ENCODE measurements at places on chromosomes 11 and 22.

GRCh38 chr11:84800755-84801346 lies 826.3 kb downstream of the DLG2 start:
- DNase-seq, result peak; percentile 39

GRCh38 chr11:43834286-43834685 lies 46.3 kb upstream of the ALKBH3 start:
- no peak for DNase-seq

GRCh38 chr11:114244726-114245394 lies 51.3 kb upstream of the NNMT start:
- DNase-seq, result no peak

- DNase-seq, result no peak
Measured at GRCh38 chr11:111733611-111734088, 32.5 kb downstream of the PPP2R1B start.

GRCh38 chr22:19885841-19886592 lies 31.3 kb upstream of the GNB1L start:
- no peak for DNase-seq

DNA sequence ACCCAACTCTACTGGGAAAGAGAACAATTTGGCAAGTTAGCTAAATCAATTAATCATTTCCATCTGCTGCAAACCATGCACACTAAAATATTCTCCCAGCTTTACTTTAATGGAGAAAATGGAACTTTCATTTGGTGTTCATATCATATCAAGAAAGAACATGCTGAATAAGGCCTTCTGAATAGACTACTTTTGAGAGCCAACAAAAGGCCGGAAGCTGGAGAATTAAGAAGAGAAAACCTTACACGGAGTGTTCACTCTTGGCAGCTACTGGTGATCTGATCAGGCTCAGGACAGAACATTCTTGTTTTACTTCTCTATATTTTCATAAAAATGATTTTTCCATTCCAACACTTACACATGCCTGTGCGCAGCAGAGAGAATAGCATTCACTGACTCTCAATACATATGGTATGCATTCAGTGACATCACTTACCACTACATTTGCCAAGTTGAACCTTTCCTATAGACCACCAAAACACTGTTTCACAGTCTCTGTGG lies 165.3 kb downstream of the TTC28 start:
- DNase-seq, result no peak

DNA sequence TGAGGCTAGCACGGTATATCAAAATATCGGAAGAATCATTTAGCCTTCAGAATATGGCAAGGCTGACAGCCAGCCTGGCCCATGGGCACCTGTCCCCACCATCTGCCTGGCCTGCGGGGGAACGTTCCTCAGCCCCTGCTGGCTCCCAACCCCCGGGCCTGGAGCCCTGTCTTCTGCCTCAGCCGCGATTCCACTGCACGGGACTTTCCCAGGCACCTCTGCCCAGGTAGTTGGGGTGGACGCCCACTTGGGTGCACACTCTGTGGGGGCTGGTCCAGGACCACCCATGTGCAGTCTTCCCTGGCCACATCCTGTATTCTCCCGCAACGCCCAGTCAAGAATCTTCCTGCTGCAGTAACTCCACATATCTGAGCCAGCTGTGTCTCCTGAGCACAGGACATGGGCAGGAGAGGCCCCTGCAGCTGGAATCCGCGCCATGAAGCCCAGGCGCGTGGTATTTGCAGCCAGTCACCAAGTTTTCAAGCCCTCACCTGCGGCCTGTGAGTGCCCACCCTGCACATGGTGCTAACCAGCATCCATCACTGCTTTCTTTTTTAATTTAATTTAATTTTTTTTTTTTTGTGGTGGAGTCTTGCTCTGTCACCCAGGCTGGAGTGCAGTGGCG lies 77.9 kb downstream of the KCNQ1 start:
- DNase-seq, result no peak

DNA sequence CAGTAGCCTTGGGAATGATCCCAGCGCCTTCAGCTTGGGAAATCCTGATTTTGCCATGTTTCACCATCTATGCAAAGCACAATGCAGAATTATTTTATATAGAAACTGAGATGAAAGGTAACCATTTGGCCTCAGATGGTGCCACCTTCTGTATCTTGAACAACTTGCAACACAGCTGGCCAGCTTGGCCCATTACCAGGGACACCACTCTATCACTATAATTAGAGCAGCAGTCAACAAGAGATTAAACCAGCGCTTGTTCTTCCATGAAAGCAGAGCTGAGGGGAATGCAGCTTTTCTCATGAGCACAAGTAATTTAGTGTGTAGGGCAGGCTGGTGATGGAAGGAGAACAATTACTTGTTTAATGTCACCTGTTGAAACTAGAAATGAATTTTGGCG lies 6.7 kb upstream of the ZDHHC13 start:
- DNase-seq, result no peak

DNA sequence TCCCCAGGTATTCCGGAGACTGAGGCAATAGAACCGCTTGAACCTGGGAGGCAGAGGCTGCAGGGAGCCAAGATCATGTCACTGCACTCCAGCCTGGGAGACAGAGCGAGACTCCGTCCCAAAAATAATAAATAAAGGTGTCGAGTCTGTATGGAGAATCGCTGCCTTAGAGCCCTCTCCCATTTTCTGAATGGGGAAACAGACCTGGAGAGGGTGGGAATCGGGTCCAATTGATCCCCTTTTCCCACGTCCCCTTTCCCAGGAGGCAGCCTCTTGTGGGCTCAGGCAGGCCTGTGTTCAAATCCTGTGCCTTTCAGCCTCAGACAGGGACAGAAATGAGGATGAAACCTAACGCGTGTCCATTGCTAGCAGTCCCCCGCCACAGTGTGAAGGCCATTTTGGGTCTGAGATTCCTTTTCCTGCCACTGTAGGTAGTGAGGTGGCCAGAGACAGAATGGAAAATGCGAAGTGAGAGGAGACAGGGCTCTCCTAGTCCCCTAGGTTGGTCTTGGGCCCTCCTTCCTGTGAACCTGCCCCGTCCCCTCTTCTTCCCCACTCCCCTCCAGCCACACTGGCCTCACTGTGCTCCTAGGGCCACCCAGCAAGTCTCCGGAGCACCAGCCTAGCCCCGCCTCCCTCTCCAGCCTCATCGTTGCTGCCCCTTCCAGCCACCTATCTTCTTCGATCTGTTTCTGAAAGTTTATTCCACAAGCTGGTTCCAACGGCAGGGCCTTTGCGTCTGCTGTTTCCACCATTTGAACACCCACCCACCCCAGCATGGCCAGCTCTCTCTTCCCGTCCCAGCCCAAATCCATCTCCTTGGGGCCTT lies 2.7 kb upstream of the POLDIP3 start:
- no peak for DNase-seq

DNA sequence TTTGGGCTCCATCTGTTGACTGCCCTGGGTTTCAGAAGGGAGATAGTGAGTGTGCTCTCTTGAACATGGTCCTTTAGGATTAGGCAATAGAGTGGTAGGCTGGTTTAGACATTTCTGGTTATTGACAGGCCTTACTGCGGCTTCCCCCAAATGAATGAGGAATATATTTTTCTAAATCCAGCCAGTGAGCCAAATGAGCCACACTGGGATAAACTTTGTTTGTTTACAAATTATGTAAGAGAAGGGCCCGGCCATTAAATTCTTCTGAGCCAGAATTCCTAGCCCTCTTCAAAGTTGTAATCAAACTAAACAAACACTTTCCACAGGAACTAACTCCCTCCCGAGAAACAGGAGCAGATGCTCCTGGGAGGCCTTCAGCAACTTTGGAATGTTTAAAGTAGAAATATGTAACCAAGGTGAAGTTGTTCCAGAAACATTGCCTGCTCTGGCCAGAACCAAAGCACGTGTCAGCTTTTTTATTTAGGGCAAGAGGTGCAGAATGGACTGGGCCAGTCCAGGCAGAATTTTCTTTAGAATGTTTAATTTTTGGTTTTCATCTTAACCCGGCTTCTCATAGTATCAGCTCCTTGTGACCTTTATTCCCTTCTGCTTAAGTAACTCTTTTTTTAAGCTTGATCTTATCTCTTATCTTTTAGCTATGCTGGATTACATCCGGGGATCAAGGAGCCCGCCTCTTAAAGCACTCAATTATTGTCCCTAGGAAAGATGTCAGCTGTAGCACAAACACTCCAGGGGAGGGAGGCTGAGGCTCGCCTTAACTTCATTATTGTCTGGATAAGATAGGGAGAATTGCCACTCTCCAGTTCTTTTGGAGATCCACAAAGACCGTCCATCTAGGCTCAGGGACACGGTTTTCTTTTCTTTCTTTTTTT lies 28.7 kb downstream of the ZNRF3 start:
- DNase-seq, result peak; percentile 37

DNA sequence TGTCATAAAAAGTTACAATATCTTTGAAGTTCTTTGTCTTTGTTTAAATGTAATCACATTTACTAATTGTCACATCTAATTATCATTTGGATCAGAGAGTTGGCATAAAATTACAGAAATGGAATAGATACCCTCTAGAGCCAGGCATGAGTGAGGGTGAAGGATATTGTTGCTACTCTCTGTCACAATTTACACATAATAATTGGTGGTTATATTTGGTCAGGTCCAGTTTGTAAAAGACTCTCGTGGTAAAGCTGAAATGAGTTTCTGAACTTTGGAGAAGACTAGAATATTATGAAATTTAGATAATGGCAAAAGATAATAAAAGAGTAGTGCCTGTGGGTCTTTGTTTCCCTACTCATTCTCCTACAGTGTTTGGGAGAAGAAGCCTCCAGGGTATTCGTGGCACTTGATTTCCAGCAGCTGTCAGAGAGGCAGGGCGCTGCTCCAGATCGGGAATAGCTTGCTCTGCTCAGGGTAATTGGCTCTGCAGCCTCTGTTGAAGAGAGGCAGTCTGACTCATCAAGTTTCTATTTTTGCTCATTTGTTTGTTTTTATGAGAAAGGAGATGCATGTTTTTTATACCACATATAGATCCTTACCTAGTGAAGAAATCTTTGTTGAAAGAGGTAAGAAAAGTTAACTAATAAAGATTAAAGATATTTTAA lies 349.9 kb downstream of the CNTN5 start:
- peak; percentile 44 for DNase-seq

DNA sequence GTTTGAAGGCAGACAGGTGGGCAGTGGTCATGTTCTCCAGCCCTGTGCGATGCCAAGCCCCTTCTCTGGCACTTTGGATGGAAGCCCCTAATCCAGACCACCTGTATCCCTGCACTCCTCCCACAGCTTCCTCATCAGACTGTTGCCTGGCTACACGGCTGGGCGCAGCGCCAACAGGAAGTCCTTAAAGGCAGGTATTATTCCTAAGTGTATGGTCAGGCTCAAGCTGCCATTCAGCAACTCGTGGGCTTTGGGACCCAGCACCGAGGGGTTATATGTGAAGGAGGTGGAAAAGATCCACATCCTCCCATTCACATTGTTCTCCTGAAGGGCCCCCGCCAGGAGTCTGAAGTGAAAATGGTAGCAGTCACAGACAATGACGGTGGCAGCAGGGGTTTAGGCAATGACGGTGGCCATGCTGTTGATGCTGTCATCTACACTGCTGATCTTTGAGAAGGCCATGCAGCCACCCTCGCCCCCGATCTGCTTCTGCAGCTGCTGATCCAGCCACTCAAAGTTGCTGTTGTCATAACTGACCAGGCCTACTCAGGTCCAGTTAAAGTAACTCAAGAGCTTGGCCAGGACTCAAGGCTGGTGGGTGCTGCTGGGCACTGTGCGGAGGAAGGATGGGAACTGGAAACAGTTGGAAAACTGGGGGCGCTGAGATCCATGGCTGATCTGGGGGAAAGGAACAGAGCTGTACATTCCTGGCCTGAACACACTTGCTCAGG lies 27.7 kb downstream of the OR6Q1 start:
- no peak for DNase-seq

DNA sequence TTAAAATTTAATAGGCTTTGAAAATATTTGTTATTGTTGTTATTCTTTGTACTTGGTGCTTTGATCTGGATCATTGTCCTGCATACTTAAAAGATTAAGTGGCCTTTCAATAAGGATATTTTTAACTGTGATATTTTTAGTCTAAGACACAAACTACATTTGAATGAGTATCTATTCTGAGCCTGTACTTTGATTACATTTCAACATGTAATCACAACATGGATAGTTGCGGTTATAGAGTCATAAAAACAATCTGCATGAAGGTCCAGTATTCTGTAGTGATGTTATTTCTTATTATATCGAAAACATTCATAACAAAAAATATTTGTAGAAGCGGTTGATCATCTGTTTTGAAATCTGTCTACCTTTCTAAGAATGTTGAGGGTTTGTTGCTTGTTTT lies 58.6 kb downstream of the HIPK3 start:
- DNase-seq, result no peak

GRCh38 chr11:33448461-33449130 lies 191.4 kb downstream of the HIPK3 start:
- peak; percentile 36 for DNase-seq
